ENCODE measurements at places on chromosomes 3 and 15. TPM values are rescaled to one million over a fixed set of nuclear protein-coding genes. Genes with fewer than 3 reads are reported as not detected.
A peak's percentile ranks its signal among the peaks of the same experiment; 100 is the strongest.

GRCh38 chr15:42182961-42183360 lies 25.1 kb downstream of the VPS39 start:
- peaks cover 87% of the 10 kb centered on the region for H3K36me3 ChIP-seq
- H3K4me3 ChIP-seq, result no peak overlapping the region
- no peak for DNase-seq
- no peaks in the 10 kb centered on the region for H3K27me3 ChIP-seq

ATP13A5 gene
- not detected for total RNA-seq

DNA sequence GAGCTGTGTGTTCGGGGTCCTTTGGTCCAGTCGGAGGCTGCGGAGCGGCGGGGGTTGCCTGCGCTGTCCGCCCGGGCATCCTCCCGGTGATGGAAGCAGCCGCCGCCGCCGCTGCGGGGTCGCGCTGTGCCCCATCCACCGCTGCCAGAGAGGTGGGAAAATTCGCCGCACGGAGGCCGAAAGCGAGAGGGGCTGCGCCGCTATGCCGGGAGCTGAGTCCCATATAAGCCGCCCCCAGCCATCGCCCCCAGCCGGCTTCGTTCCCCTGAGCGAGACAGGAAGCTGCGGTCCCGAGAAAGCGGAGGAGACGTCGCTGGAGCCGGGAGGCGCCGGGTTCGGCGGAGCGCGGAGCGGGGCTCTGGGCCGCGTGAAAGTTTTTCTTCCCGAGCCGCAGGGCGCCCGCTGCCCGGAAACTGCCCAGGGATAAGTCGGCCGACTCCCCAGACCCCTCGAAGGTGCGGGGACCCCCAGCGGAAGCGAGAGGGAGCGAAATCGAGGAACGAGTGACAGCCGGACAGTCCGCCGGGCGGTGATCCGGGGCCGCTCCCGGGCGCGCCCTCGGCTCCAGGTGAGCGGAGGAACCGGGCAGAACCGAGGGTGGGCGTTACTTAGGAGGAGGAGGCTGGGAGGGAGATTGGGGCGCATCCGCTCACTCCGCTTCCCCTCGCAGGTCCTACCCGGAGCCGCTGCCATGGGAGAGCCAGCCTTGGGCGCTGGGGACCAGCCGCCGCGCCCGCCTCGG lies 574 bp downstream of the CHST2 start:
- H3K36me3 ChIP-seq, result no peaks in the 10 kb centered on the region
- peaks cover 7% of the 10 kb centered on the region for H3K27me3 ChIP-seq
- peak overlapping the region; percentile 97 for H3K4me3 ChIP-seq
- peak; percentile 90 for DNase-seq
- H3K27ac ChIP-seq, result peak overlapping the region; percentile 90

IQCH gene
- 0.94 TPM for total RNA-seq

UBE2Q2 gene
- total RNA-seq, result 30.4 TPM

- no peak overlapping the region for H3K4me3 ChIP-seq
- H3K4me1 ChIP-seq, result no peaks in the 10 kb centered on the region
- no peaks in the 10 kb centered on the region for H3K27me3 ChIP-seq
- no peak overlapping the region for H3K27ac ChIP-seq
- DNase-seq, result no peak
Observed at GRCh38 chr3:132637590-132637989, 22.0 kb downstream of the ACAD11 start.

- H3K36me3 ChIP-seq, result no peaks in the 10 kb centered on the region
- DNase-seq, result no peak
- peaks cover 38% of the 10 kb centered on the region for H3K4me1 ChIP-seq
- no peak overlapping the region for H3K4me3 ChIP-seq
- no peaks in the 10 kb centered on the region for H3K27me3 ChIP-seq
- H3K27ac ChIP-seq, result no peak overlapping the region
Observed at GRCh38 chr3:69203631-69204314, 81.4 kb upstream of the LMOD3 start.
